Stimulated activated CD4-positive, alpha-beta T cell treated with anti-CD3 and anti-CD28 coated beads, Interleukin-15, amount 100 ng/mL, for 24 hours (primary cell): ENCODE measurements at places on chromosomes 5 and 9.

GRCh38 chr5:2741956-2742355 is 9.5 kb downstream of the IRX2 start:
- DNase-seq: no peak

GRCh38 chr5:38666668-38667498 is 110.4 kb upstream of the LIFR start:
- DNase-seq: peak; percentile 7

DNA sequence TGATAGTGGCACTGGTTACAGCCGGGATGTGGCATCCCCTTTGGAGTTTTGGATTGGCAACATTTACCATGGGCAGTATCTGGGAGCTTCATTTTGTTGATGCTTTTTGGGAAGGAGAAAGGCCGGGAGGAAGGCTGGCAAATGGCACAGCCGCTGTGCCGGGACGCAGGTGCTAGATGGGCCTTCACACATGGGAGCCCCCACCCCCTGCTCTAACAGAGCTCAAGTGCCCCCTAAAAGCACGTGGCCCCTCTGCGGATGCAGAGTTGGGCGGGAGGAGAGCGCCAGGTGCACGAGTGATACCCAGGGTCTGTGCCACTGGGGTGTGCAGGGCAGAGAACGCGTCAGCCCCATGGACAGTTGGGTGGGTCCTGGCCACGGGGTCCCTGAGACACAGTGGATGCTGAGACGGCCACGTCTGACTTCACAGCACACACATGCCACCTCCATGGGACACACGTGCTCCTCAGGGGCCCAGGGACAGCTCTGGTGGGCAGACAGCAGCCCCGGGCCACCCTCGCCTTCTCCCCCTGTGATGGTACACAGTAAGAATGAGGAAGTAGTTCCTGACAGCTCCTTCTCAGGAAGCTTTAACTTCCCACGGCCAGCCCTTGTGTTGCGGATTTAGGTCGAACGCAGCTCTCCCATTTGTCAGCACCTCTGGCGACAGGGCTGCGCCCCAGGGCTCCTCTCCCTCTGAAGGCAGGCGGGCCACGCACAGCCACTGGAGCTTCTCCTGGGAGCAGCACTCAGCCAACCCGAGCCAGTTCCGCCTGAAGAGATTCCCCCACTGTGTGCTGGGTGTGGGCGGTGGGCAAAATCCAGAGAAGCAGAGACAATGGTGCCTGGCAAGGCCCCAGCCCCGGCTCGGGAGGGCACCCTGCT is 10.8 kb downstream of the SLC9A3 start:
- DNase-seq: no peak

DNA sequence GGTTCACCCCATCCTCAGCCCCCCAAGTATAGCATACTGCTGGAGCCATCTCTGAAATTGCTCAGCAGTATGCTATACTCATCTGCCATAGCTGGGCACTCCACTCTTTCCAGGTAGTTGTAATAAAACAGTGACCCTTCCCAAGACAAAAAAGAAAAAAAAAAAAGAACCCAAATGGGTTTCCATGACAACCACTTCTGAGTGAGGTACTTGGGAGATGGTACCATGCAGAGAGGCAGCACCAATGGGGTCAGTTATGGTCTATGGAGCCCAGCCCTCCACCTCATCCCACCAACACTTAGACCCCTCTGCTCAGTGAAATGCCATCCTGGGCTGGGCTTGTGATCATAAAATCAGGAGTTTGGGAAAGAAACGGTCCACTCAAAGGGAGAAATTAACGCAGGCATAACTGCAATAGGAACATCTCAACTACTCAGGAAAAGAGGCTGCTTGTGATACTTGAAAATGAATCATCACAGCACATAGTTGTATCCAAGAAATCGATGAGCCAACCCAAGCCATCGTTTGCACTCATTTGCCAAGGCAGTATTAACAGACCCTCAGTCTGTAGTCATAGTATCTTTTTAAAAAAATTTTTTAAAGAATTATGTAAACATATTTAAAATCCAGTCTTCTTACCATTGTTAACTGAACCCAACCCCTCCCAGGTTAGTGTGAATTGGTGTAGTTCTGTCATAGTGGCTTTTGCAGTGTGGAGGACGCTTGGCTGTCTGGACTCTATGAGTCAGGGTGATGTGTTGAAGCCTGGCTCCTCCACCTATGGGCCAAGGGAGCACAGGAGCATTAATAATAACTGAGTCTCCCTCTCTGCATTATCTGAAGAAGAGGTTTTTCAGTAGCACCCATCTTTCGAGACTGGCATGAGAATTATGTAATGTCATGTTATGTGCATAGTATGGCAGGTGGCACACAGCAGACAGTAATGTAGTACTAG is 402.7 kb downstream of the SPOCK1 start:
- no peak for DNase-seq

- DNase-seq: no peak
These were observed 2.7 kb downstream of the RNF20 start for GRCh38 chr9:101536351-101536750.
